ENCODE measurements at places on chromosomes 6 and 20.
A peak's percentile ranks its signal among the peaks of the same experiment; 100 is the strongest.

DNA sequence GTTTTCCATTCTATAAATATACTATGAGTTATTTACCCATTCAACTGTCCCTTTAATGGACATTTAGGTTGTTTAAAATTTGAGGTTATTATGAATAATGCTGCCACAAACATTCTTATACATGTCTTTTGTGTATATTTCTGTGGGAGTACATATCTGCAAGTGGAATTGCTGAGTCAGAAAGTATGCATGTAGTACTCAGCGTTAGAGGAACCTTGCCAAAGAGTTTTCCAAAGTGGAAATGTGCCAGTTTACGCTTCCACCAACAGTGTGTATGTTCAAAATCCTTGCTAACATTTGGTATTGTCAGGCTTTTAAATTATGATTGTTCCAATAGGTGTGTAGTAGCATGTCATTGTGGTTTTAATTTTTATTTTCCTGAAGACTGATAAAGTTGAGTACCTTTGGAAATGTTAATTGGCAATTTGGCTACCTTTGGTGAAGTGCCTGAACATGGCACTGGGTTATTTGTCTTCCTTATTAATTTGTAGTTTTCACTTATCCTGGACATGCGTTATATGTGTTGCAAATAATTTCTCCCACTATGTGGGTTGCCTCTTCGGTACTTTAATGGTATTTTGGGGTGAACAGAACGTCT, 341.2 kb downstream of the CD83 start:
- no peak for DNase-seq

DNA sequence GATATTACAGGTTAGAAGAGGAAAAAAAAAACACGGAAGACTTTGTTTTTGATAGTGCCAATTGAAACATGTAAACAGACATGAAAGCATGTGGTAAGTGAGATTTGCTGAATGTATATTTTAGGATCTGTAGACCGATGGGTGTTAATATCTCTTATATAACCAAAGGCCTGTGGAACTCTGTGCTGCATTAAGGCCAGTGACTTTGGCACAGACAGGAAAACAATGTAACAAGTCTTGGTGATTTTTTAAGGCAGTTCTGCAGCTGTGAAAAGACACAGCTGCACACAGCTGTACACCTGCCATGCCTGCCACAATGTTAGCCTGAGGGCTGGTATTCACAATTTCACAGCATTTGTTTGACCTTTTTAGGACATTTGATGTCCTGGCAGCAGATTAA, 6.1 kb downstream of the SOBP start:
- no peak for DNase-seq

DNA sequence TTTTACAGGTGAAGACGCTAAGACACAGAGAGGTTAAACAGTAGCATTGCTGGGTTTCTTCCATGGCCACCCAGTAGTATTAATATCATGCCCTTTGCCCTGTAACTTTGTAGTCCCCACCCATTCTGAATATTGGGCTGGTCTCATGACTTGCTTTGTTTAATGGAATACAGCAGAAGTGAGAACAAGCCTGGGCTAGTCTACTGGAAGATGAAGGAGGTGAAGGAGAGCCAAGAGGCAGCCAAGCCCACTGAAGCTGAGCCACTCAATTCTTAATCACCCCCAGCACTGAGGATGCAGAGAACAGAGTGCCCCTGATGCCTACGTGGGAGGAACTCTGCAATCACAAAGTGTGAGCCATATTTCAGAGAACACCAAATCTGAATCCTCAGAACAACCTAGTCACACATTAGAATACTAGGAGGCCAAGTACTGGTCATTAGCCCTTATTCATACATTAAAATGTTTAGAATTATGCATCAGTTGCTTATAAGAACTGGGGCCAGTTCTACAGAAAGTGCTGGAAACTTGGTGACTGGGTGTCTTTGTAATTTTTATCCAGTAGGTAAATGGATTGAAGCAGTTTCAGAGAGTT, 270.1 kb upstream of the PRND start:
- DNase-seq = no peak

- DNase-seq = no peak
Observed at GRCh38 chr20:45538209-45538799, 978 bp downstream of the WFDC6 start.

- peak; percentile 42 for DNase-seq
Observed at GRCh38 chr20:33843854-33844253, 32.7 kb downstream of the CHMP4B start.

All from colonic mucosa (tissue), 4 donors.